ENCODE measurements at places on chromosomes 5 and 9.

DNA sequence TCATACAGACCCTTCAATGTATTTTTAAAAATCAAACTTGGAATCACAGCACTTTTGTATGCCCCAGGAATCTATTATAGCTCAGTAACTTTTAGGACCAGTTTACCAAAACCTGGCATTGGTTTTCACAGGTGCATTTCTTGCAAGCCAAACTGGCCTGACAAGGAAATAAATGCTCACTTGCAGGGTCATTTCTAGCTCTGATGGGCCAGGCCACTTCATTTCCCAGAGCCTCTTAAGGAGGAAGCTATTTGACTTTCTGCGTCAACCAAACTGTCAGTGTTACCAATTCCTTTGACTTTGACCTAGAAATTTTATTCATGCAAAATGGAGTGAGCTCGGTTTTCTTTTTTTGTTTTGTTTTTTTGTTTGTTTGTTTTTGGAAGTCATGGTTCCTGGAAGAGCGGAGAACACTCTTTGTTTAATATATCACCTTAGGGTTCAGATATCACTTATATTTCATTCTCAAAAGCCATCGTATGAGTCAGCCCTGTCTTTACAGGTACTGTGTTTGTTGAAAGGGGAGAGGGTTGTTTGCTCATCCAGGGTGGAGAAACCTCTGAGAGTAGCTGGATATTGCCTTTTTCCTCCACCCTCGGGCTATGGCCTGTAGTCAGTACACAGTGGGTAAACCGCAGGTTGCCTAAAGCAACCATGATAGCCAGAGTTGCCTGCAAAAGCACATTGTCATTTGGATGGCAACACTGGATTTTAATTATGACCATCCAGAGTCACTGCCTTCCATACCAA, 58.9 kb downstream of the GNA14 start:
- no peak for DNase-seq

DNA sequence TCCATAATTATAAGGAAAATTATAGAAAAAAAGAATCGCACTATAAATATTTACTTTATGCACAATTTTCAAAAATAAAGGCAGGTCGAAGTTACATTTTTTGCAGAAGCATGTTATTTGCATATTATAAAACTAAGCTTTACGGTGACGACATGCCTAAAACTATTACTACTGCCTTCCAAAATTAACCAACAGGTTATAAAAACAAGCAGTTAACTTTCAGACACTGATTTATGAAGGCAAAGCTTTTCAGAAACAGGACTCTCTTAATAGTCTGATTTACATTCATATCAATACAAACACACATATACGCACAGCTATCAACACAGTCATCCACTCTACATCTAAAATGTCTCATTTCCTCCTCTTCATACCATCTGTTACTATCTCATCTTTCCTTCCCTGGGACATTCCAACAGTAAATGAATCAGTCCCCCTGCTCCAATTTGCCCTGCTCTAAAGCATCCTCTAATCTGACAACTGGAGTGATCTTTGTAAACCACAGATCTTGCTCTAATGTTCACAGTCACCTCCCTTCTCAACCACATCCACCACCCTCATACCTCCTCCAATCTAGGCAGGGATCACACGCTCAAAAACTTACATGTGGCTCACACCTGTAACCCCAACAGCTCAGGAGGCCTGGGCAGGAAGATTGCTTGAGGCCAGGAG, 21.6 kb downstream of the FBXW11 start:
- no peak for DNase-seq

GRCh38 chr5:138439477-138440158, 761 bp downstream of the REEP2 start:
- no peak for DNase-seq

- DNase-seq: no peak
Observed at GRCh38 chr5:172414531-172415361, 39.6 kb downstream of the SH3PXD2B start.

- DNase-seq: no peak
Observed at GRCh38 chr5:77630114-77630680, 8.3 kb downstream of the OTP start.

- DNase-seq: no peak
Observed at GRCh38 chr5:74866596-74867162, 492 bp upstream of the FAM169A start.

GRCh38 chr9:86807367-86807976, 139.8 kb downstream of the GAS1 start:
- no peak for DNase-seq

DNA sequence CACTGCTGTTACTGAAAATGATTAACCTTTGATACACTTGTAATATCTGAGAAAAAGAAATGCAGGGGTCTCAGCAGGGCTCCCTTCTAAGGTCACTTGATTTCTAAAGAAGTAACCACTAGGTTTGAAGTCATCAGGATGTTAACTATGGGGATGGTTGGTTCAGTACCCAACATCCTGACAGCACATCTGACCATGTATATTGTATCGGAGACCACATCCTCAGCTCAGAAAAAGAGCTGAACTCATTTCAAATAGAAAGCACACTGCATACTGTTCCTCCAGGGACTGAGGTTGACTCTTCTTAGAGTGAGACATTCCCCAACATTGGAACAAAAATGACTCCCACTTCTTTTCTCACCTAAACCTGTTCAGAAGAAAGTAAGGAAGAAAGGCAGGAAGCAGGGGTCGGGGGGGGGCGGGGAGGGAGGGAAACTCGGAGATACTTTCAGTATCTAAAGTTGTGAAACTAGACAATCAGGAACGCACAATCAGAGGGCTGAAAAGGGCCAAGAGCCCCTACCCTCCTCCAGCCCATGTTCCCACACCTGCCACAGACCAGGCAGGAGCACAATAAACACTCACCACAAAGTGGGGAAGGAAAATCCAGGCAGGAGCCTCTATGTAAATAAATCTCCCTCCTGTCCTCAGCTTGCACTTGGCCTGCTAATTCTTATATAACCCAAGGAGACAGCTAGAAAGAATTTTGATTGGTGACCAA, 730 bp upstream of the GZMA start:
- DNase-seq: no peak

- DNase-seq: no peak
Observed at GRCh38 chr9:137707361-137707760, 88.6 kb downstream of the EHMT1 start.

- DNase-seq: no peak
Observed at GRCh38 chr5:91183743-91184142, 199.4 kb downstream of the ARRDC3 start.

- no peak for DNase-seq
Observed at GRCh38 chr5:36059571-36060419, 6.9 kb downstream of the UGT3A2 start.

GRCh38 chr5:64505769-64506566, at the start of gene RGS7BP:
RGS7BP (plus strand) TSS chr5:64506015; CDS start chr5:64506625, 610 bp downstream.
- DNase-seq: peak; percentile 59

Measured in cerebellar nuclear complex (tissue), 1 donor.